Panc1 (cell line): ENCODE measurements at places on chromosomes 11 and 22. TPM values are rescaled to one million over a fixed set of nuclear protein-coding genes. Genes with fewer than 3 reads are reported as not detected.

CRYBB2 gene
- 0.39 TPM for total RNA-seq

P2RY2 gene
- total RNA-seq, result 2.4 TPM

CXCR5 gene
- not detected for total RNA-seq

APOBEC3G gene
- 4.8 TPM for total RNA-seq

SLN gene
- not detected for total RNA-seq

ELMOD1 gene
- total RNA-seq, result 2.1 TPM

PRSS23 gene
- 355 TPM for total RNA-seq

SLC37A2 gene
- total RNA-seq, result 0.23 TPM

OR52N2 gene
- total RNA-seq, result not detected

CABP7 gene
- total RNA-seq, result 2.1 TPM

DNA sequence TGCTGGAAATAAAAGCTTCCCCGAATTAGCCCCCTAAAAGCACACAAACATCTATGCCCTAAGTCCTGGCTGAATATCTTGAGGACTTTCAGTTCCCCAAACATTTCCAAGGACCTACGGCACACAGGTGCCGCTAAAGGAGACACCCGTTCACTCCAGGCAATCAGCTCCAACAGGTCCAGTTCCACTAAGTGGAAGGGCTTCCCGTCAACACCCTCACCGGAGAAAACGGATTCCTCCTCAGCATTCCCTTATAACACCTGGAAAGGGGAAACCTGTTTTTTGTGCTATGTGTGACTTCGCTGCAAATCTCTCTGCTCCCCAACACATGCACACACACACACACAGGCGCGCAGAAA lies 3.9 kb downstream of the TENM4 start:
- DNase-seq, result no peak

DNA sequence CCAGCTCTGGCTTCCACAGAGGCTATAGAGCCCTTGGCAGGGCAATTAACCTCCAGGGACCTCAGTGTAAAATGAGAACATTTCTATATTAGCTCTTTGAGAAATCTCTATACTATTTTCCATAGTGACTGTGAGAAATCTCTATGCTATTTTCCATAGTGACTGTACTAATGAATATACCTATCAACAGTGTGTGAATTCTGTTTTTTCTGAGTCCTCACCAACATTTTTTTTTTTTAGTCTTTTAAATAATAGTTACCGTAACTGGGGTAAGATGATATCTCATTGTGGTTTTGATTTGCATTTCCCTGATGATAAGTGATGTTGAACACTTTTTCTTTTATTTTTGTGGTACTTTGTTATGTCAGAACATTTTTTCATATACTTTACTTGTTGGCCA lies 7.0 kb upstream of the MTNR1B start:
- no peak for DNase-seq

- no peak for DNase-seq
Observed at GRCh38 chr11:125305345-125305744, 140.8 kb downstream of the PKNOX2 start.

DNA sequence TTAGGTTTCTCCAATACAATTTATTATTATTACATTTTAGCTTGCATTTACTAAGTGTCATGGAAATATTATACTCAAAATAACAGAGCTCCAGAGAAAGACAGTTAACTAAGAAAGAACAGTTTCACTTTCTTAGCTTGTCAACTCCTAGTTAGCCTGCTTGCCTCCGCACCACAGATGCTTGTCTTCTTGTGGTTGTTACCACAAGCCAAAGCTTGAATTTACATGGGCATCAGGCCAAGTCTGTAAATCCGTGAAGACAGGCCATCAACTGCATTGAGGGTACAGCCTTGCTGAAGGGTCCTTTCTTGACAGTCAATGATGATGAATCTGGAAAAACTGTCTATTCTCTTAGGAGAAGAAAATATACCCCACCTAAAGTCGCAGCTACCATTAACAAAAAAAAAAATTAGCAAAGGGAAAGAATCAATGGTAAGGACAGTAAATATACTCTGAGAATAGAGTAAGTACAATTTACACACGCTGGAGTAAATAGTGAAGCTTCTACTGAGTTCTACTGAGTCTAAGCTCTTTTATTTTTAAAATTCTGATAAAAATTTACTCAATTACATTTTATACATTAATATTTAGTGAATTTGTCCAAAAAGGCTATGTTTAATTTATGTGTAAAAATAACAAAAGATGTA lies 15.6 kb upstream of the DENND5A start:
- DNase-seq, result no peak

- no peak for DNase-seq
Observed at GRCh38 chr22:37663521-37664140, 5.1 kb downstream of the PDXP start.

- no peak for DNase-seq
Observed at GRCh38 chr11:197741-198235, 4.9 kb downstream of the SCGB1C1 start.

- no peak for DNase-seq
Observed at GRCh38 chr22:46405901-46406300, 70.4 kb downstream of the TRMU start.

DNA sequence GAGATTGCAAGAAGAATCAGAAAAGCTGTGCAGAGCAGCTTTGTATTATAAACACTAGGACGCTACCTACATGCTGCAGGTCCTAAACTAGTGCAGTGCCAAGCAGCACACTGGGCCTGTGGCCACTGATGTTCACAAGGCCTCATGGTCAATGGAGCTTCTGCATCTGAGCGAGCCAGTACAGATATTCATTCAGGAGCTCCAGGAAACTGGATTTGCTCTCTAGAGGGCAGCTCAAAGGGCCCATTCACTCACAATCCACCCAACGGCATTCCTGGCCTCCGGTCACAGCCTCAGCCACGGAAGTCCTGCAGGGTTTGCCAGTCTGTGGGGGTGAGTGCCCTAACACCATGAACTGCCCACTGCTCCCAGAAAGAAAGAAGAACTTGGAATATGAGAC lies 5.8 kb upstream of the TBC1D10A start:
- DNase-seq, result no peak

GRCh38 chr22:30830907-30831306 lies 136.2 kb downstream of the OSBP2 start:
- peak; percentile 30 for DNase-seq

DNA sequence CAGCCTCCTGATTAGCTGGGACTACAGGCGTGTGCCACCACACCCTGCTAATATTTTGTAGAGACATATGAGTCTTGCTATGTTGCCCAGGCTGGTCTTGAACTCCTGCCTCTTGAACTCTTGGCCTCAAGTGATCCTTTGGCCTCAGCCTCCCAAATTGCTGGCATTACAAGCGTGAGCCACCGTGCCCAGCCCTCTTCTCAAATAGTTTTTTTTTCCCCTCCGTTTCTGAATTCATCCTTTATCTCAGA lies 11.8 kb downstream of the TBX1 start:
- DNase-seq, result no peak

DNA sequence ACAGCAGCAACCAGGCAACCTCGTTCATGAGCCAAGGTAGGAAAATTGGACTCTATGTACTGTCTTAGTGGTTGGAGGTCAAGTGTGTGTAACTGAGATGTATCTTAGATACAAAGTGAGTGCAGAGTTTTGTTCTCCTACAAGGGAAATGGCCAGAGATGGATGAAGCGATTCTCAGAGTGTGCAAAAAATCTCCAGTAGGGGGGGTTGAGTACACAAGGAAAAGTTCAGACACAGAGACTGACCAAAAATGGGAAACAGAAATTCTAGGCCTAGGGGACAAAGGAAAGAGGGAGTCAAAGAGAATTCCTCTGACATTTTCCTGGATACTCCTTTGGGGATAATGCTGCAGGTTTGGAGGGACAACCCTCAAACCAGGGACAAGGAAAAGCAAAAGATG lies 38.2 kb upstream of the OR5AK2 start:
- no peak for DNase-seq

DNA sequence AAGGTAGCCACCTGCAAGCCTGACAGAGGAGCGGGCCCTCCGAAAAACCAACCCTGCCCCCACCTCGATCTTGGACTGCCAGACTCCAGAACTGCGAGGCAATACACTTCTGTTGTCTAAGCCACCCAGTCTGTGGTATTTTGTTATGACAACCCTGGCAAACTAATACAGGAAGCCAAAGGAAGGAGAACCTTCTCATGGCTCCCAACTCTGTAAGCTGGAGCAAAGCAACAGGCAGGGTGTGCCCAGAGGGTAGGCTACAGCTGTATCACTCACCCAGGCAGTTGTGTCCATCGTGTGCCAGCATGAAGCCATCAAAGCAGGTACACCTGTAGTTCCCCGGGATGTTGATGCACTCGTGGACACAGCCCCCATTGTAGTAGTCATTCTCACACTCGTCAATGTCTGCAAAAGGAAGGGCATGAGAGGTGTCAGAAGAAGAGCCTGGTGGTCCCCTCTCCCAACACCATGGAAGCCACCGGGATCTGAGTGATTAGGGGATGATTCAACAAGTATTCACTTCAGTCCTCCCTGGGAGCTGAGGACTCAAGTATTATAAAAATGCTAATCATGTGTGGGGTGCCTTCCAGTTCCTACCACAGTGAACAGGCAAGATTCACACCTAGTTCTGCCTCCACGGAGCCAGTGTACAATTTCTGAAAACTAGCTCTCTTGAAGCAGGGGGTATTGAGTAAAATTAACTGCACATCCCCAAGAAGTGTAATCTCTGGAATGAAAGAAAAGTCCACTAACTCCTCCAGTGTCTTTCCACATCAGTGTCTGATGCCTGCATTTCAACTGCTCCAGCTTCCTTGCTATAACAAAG lies 23.3 kb downstream of the SCUBE1 start:
- no peak for DNase-seq

- DNase-seq, result no peak
Observed at GRCh38 chr11:12845739-12846358, 163.3 kb upstream of the RASSF10 start.

- peak; percentile 46 for DNase-seq
Observed at GRCh38 chr11:77191823-77192495, 63.9 kb downstream of the MYO7A start.

- DNase-seq, result peak; percentile 73
Observed at GRCh38 chr11:129117595-129118350, 74.4 kb downstream of the ARHGAP32 start.

DNA sequence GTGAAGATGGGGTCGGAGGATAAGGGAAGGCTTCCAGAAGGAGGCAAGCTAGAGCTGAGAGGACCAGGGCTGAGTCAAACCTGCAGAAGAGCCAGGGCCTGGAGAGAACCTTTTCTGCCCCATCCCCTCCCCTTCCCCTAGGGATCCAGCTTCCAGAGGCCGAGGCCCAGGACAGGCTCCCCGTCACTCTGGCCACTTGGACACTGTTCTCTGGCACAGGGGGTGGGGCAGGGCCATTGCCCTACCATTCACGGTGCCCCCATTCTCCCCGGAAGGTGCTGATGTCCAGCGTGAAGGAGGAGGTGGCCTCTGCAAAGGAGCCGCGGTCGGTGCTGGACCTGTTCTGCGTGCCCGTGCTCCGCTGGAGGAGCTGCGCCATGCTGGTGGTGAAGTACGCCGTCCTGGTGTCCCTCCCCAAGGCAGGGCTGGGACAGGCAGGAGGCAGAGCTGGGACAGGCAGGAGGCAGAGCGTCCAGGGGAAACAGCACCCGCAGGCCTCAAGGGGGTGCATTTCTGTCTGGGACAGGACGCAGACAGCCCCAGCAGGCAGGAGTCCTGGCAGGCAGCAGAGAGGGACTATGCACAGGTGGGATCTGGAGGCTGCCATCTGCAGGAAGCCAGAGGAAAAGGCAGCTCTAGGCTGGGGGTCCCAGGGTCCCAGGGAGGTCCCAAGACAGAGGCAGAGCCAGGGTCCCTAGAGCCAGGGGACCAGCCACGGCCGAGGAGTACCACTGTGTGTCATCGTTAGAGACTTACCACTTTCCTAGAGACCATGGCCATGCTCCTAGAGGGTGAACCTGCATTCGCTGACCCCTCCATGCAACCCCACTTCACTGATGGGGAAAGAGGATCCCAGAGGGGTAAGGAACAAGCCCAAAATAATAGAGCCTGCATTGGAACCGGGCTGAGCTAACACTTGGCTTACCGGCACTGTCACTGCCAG lies 25.8 kb upstream of the SLC22A12 start:
- DNase-seq, result no peak

DNA sequence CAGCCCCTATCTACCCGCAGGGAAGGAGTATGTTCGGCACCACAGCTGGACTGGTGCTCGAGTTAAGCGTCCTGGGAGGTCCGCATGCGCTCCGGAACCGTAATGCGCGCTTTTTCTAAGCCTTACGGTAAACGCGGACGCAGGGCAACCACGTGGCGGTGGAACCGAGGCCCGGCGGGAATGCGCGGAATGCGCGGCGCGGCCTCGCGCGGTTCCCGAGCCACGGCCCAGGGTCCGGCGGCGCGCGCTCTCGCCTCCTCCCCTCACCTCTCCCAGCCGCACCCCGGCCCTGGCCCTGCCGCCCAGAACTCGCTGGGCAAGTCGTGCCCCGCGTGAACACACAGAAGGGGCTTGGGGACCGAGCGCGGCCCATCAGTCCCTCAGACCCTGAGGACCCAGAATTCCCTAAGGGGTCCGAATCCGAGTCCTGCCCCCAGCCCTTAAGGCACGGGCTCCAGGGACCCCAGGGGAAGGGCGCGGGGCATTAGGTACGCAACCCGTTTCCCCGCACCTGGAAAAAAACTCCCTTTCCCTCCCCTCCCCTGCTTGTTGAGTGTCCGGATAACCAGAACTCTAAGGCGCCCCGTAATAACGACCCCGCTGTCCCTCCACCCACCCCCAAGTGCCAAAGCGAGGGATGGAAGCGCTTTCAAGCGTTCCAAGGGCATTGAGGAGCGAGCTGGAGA lies 4.3 kb upstream of the CCND1 start:
- no peak for DNase-seq

- no peak for DNase-seq
Observed at GRCh38 chr11:17750013-17750800, 15.6 kb downstream of the KCNC1 start.

GRCh38 chr11:127137771-127138280 lies 137.3 kb upstream of the KIRREL3 start:
- DNase-seq, result no peak

- DNase-seq, result no peak
Observed at GRCh38 chr11:74397501-74398243, 561 bp downstream of the PGM2L1 start.

GRCh38 chr11:46684367-46684766 lies 16.1 kb downstream of the ARHGAP1 start:
- no peak for DNase-seq

DNA sequence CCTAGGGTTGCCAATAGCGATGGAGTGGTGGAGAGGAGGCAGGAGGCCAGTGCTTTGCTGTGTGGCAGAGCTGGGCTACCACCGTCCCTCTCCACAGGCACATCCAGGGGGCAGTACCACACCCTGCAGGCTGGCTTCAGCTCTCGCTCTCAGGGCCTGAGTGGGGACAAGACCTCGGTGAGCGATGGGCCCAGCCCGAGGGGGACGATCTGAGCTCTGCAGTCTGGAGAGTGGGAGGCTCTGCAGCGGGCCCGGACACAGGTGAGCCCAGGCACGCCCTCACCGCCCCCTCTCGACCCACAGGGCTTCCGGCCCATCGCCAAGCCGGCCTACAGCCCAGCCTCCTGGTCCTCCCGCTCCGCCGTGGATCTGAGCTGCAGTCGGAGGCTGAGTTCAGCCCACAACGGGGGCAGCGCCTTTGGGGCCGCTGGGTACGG lies 2.5 kb downstream of the PKP3 start:
- no peak for DNase-seq
